ENCODE measurements at places on chromosomes 7 and 10.

GRCh38 chr10:15196021-15196834 is 27.7 kb upstream of the NMT2 start:
- peak; percentile 41 for DNase-seq

DNA sequence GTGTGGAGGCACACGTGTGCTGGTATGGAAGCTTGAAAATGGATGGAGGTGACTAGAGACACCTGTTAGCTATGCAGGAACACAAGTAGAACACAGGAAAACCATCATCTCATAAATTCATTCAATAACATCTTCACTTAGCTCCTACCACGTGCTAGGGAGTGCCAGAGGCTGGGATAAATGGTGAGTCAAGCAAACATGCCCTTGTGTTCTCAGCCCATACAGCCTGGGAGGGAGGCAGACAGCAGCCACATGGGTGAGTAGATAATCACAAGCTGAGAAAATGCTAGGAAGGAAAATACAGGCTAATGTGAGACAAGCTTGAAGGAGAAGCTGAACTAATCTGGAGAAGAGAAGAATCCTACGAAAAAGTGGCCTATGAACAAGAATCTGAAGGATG is 468.0 kb upstream of the ZMIZ1 start:
- DNase-seq = no peak

DNA sequence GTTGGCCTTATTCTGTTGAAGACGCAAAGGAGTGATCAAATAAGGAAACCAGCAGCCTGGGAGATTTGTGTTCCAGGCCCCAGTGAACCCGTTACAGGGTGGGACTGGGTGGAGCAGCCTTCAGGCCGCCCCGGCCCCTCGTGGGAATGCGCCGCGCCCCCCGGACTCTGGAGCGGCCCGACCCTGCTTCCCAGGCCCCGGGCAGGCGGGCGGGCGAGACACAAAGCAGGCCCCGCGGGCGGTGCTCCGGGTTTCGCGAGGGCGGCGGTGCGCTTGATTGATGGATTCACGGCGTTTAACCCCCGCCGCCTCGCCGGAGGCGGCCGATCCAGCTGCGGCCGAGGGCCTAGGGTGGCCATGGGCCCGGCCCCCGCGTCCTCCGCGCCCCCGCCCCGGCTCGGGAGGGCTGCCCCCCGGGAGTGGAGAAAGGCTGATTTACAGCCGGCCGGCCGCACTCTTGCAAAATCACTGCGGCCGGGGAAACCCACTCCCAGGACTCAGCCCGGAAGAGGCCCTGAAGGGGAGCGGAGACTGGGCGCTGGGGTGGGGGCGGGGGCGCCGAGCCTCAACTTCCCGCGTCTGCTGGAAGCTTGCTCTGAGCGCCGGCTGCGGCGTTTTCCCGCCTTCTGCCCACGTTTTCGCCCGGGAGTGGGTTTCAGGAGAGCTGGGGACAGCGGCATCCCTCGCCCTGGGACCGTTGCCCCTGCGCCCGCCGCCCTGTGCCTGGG is 299.6 kb upstream of the NFE2L3 start:
- no peak for DNase-seq

- DNase-seq = no peak
These were observed 2.3 kb downstream of the DNTT start for GRCh38 chr10:96306516-96306915.

- DNase-seq = no peak
These were observed 50.2 kb downstream of the ARHGAP22 start for GRCh38 chr10:48554656-48555055.

- DNase-seq = no peak
These were observed 44.8 kb downstream of the PRKCQ start for GRCh38 chr10:6535156-6535764.

GRCh38 chr7:92698237-92698841 is 108.1 kb upstream of the FAM133B start:
- DNase-seq = no peak

DNA sequence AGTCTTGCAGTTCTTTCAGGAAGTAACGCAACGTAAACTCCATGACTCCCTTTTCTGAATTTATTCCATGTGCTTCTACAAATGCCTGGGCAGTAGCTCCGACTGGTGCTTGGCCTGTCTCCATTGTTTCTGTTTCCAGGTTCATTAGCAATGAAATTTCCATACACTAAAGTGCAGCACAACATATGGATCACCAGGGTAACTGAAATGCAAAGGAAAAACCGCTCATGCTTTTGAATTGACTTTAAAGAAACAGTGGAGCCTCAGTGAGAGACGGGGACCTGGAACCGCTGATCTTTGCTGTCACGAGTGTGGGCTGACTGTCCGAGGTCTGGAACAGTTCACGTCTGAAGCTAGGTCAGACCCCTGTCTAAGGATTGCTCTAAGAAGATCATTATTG is 126.5 kb upstream of the IGFBP3 start:
- DNase-seq = no peak

GRCh38 chr7:84666651-84667050 is 472.1 kb upstream of the SEMA3A start:
- DNase-seq = no peak

- DNase-seq = peak; percentile 48
These were observed 36.2 kb upstream of the GTF2IRD1 start for GRCh38 chr7:74417419-74417971.

All from HL-60 (cell line).